ENCODE measurements at places on chromosomes 5 and 9. TPM values are rescaled to one million over a fixed set of nuclear protein-coding genes. Genes with fewer than 3 reads are reported as not detected.
A peak's percentile ranks its signal among the peaks of the same experiment; 100 is the strongest.

- no peaks in the 10 kb centered on the region for H3K27me3 ChIP-seq
- no peaks in the 10 kb centered on the region for H3K36me3 ChIP-seq
Observed at GRCh38 chr5:130836729-130837649, 328.1 kb downstream of the HINT1 start.

- H3K27me3 ChIP-seq = no peaks in the 10 kb centered on the region
- DNase-seq = no peak
- H3K36me3 ChIP-seq = no peaks in the 10 kb centered on the region
Observed at GRCh38 chr5:87627363-87627762, 214.6 kb upstream of the CCNH start.

DNA sequence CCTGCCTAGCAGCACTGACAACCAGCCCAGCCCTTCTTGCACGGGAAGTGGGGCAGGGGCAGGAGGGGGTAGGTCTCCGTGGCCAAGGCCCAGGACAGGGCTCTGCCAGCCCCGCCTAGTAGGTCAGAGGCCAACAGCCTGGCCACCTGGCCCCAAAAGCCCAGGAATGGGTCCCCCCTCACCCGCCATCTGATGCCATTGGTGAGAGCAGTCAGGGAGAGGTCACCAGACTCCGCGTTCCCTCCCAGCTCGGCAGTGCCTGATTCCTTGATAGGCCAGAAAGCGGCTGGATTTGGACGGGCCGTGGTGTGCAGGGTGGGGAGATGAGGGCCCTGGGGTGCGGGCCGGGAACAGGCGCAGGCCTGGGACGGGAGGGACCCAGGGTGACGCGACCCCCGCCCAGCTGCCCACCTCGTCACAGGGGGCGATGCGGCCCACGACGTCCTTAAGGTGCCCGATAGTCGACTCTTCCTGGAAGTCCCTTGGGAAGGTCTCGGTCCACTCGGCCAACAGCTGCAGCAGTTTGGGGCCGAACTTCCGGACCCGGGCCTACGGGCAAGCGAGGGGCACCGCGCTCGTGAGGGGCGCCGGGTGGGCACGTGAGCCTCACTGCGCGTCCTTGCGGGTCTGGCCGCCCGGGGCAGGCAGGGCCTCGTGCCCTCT is 64.5 kb upstream of the RNF130 start:
- peaks cover under 1% of the 10 kb centered on the region for H3K27me3 ChIP-seq
- DNase-seq = peak; percentile 68
- no peak overlapping the region for H3K4me3 ChIP-seq
- no peak overlapping the region for H3K27ac ChIP-seq

- no peak overlapping the region for H3K27ac ChIP-seq
- H3K36me3 ChIP-seq = no peaks in the 10 kb centered on the region
- no peak overlapping the region for H3K4me3 ChIP-seq
- DNase-seq = no peak
- H3K4me1 ChIP-seq = no peaks in the 10 kb centered on the region
- H3K27me3 ChIP-seq = peaks cover 18% of the 10 kb centered on the region
Observed at GRCh38 chr9:135670721-135671590, 7.8 kb downstream of the LCN9 start.

DNA sequence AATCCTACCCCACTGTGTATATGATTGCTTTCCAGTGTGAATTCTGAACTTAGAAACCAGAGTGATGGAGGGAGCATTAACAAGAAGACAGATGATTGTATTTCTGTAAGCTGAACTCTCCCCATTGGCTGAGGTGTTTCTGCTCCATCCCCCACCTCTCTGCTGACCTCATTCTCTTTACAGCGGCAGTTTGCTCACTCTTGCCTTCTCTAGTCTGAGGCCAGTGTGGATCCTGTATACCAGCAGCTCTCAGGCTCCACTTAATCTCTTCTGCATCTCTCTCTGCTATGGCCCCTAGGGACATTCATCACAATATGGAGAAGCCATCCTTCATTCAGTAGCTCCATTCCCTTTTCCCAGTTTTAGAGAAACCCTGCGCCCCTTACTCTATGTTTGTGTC is 358.8 kb downstream of the MAN2A1 start:
- no peak for DNase-seq
- no peaks in the 10 kb centered on the region for H3K36me3 ChIP-seq
- H3K27ac ChIP-seq = no peak overlapping the region
- H3K27me3 ChIP-seq = peaks cover 36% of the 10 kb centered on the region
- peaks cover 7% of the 10 kb centered on the region for H3K4me1 ChIP-seq
- H3K4me3 ChIP-seq = no peak overlapping the region

DNA sequence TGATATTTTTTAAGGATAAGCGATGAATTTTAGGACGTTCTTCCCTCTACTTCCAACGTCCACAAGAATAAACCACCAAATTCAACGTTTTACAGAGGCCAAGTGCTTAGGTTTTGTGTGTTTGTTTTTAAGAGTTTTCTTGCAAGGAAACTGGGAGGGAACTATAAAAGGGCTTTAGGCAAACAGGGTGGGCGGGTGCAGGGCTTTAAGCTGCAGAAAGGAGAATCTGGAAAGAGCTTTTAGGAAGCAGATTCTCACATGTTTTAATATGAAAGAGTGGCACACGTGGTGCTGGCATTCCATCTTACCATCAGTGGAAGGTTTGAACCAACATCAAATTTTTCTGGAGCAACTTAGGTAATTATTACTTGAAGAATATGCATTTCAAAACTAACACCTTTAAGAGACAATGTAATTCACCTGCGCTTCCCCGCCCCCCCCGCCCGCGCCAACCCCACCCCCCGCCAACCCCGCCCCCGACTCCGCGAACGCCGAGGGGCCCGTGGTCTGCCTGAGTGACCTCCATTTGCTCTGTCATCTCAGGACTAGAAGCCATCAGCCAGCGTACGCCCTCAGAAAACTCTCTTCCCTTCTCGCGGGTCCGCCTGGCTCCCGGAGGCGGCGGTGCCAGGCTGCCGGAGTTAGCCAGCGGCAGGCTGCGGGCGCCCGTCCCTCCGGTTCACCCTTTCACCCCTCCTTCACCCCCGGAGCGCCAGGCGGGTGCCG is 911 bp upstream of the PIK3R1 start:
- H3K27me3 ChIP-seq = peaks cover 4% of the 10 kb centered on the region
- no peak for DNase-seq
- H3K36me3 ChIP-seq = peaks cover 14% of the 10 kb centered on the region
- H3K27ac ChIP-seq = peak overlapping the region; percentile 75
- H3K4me3 ChIP-seq = peak overlapping the region; percentile 90
- peaks cover 29% of the 10 kb centered on the region for H3K4me1 ChIP-seq

GRCh38 chr9:134552349-134552990 is 89.1 kb upstream of the COL5A1 start:
- H3K36me3 ChIP-seq = no peaks in the 10 kb centered on the region
- H3K4me3 ChIP-seq = peak overlapping the region; percentile 25
- no peak for DNase-seq
- peaks cover 12% of the 10 kb centered on the region for H3K27me3 ChIP-seq
- H3K4me1 ChIP-seq = peaks cover 20% of the 10 kb centered on the region
- H3K27ac ChIP-seq = no peak overlapping the region

DNA sequence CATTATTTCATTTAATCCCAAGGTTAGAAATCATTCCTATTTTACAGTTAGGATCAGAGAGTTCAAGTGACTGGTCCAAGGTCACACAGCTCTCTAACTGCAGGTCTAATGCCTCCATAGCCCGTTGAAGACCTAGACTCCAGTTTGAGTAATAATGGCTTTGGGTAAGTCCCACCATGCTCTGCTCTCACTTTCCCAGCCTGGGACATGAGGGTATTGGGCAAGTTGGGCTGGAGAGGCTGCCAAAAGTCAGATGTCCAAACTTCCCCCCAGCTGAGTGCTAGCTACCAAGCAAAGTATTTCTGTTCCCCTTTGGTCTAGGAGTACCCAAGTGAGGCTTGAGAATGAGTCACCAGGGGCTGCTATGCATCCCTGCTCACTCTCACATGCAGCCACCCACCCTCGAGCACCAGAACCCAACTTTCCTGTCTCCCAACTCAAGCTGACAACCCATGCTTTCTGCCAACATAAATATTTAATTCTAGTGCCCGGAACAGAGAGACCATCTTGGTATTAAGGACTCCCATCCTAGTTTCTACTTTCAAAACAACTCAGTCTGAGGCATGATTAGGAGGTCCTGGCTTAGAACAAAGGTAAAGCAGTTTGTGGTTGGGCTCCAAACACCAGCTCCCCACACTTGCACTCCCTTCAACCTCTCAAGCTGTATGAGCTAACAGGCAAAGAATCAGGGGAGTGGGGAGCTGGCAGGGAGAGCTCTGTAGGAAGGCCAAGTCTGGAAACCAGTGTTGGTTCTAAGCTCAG is 236.5 kb upstream of the TRIM32 start:
- H3K36me3 ChIP-seq = no peaks in the 10 kb centered on the region
- H3K4me1 ChIP-seq = peaks cover 19% of the 10 kb centered on the region
- H3K27ac ChIP-seq = peak overlapping the region; percentile 46
- DNase-seq = no peak
- no peak overlapping the region for H3K4me3 ChIP-seq
- H3K27me3 ChIP-seq = no peaks in the 10 kb centered on the region

GRCh38 chr5:138790684-138791083 is 37.5 kb downstream of the CTNNA1 start:
- H3K4me1 ChIP-seq = peaks cover 33% of the 10 kb centered on the region
- H3K4me3 ChIP-seq = no peak overlapping the region

- no peaks in the 10 kb centered on the region for H3K36me3 ChIP-seq
- no peak overlapping the region for H3K27ac ChIP-seq
- peaks cover 25% of the 10 kb centered on the region for H3K27me3 ChIP-seq
Observed at GRCh38 chr9:76718166-76718565, 46.1 kb upstream of the PCA3 start.

- H3K27ac ChIP-seq = no peak overlapping the region
- no peaks in the 10 kb centered on the region for H3K27me3 ChIP-seq
- H3K4me3 ChIP-seq = no peak overlapping the region
- H3K36me3 ChIP-seq = no peaks in the 10 kb centered on the region
- no peak for DNase-seq
Observed at GRCh38 chr5:54302267-54302687, 8.1 kb downstream of the ARL15 start.

MAP3K1 gene
- total RNA-seq = 48.4 TPM

NOL6 gene
- 39.2 TPM for total RNA-seq

ZNF169 gene
- 6.6 TPM for total RNA-seq

OTP gene
- total RNA-seq = 0.31 TPM

SOHLH1 gene
- total RNA-seq = not detected
